ENCODE measurements at places on chromosomes 1 and 21. TPM values are rescaled to one million over a fixed set of nuclear protein-coding genes. Genes with fewer than 3 reads are reported as not detected.

The RUNX1 gene
- total RNA-seq, result 4.9 TPM

The ETV3L gene
- not detected for total RNA-seq

DNA sequence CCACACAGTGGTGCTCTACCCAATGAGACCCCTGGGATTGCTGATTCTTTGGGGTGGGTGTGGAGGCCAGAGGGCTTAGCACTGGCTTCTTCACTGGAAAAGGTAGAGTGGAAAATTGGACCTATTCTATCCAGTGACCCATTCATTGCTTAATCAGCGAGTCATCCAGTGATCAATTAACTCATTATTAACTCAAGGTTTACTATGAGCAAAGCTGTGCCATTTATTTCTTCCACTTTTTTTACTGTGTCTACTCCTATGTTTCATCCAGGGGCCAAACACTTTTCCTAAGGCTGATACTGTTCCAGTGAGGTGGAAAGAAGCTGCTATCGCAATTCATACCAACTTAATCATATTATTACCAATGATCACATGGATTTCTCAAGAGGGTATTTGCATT, 363.9 kb downstream of the RPS6KC1 start:
- DNase-seq, result no peak

DNA sequence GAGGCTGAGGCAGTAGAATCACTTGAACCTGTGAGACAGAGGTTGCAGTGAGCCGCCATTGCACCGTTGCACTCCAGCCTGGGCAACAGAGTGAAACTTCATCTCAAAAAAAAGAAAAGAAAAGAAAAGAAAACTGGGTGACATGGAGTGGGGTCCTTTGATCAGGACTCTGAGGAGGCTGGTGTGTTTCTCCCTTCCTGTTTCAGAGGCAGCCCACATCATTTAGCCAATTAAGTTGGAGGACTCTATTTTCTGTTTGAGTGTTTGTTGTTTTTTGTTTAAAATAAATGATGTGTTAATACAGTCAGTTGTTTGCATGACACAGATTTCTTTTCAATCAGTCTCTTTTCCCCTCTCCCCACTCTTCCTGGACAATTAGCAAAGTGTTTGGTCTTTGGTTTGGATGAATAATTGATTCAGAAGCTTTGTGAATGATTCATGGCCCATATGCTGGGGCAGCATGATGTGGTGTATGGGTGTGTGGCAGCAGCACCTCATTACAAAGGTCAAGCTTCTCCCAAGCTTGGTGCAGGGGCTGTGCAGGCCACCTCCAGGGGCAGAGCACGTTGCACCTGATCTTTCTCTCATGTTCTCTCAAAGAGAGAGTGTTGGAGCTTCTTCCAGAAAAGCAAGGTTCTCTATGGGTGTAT, 48.8 kb downstream of the CACNA1E start:
- no peak for DNase-seq
